Ureter (tissue), 1 donor: ENCODE measurements at places on chromosomes 7 and 10. TPM values are rescaled to one million over a fixed set of nuclear protein-coding genes. Genes with fewer than 3 reads are reported as not detected.

DNA sequence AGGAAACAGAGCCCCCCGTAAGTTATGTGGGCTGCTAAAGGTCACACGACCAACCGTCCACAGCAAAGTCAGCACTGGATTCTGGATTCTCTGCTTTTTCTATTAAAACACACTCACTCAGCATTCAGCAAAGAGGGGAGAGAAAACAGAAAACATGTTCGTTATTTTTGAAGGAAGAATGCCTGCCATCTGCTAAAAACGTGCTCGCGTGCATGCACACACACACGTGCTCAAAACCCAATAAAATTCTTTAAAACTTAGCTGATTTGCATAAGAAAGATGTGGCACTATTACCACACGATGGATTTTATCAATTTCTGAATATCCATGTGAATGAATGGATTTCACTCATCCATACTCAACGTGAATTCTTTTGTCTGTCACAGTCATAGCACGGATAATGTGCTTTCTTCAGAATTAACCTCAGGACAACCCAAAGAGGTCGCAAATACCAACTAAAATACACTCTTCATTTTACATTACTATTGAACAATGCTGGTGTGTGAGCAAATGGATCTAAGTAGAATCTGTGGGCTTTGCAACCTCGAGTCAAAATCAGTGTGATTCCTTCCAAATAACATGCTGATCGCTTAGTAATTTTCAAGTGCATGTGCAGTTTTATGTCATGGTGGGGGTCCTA lies 40.8 kb downstream of the NRP1 start:
- DNase-seq: no peak

GRCh38 chr7:54978364-54979116 lies 40.3 kb upstream of the EGFR start:
- no peak for DNase-seq

Gene FKBP14
- total RNA-seq: 22.6 TPM

GRCh38 chr7:150941351-150942000 lies 36.6 kb downstream of the KCNH2 start:
- no peak for DNase-seq

Gene GAD2
- not detected for total RNA-seq

DNA sequence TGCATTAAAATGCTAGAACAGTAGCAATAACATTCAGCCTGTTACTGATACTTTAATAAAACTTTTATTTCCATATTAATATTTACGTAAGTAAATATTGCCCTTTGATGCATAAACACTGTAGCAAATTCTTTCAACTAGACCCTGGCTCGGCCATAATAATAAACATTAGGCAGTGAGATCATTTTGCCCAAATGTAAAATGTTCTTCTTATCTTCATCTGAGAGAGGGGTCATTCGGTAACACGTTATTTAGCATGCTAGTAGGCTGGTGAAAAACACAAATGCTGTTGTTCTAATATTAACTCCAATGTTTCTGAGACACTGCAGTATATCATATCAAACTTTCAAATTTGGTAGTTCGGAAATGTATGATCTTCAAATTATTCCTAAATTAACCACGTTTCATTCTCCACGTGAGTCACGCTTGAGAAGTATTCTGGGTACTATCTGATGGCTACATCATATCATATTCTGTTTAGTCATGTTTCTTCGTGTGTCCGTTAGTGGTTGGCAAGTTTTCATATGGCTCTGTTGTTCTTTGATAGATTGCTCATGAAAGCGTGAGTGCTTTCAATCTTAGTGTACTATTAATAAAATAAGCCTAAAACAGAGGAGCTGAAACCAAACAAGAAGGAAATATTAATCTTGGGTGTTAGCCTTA lies 145.8 kb downstream of the NSUN6 start:
- no peak for DNase-seq

- no peak for DNase-seq
Measured at GRCh38 chr10:113620511-113620910, 43.3 kb downstream of the NRAP start.

GRCh38 chr7:92614660-92615174 lies 24.5 kb upstream of the FAM133B start:
- DNase-seq: no peak
